ENCODE measurements at places on chromosomes 5 and 9. TPM values are rescaled to one million over a fixed set of nuclear protein-coding genes. Genes with fewer than 3 reads are reported as not detected.

Gene CDH9
- total RNA-seq, result not detected

Gene FCN2
- total RNA-seq, result not detected

Gene LAMC3
- 5.1 TPM for total RNA-seq

Gene PAIP2
- 78.3 TPM for total RNA-seq

DNA sequence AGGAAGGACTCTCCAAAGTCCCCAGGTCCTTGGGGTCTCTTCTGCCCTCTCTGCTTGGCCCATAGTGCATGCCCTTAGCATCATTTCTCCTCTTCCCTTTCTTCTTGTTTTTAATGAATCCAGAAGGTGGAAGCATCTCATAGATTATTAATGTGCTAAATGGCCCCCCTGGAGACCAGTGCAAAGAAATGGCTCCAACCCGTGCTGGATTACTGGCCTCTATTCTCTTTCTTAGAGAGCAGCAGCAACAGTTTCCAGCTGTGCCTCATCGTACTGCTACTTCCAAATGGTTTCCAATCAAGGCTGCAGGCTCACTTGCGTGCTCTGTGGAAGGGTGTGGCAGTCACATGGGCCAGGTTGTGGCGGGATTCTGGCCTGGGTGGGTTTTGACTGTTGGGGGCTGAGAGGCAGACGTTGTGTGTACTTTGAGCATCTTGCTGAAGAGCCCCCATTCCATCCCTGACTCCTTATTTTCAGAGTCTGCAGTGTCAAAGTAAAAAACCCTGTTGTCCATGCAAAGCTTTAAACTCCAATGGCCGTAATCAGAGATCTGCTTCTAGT lies 139.7 kb downstream of the GABBR2 start:
- DNase-seq, result no peak

- peak; percentile 4 for DNase-seq
These were observed 798 bp downstream of the PITX1 start for GRCh38 chr5:135032999-135033861.

DNA sequence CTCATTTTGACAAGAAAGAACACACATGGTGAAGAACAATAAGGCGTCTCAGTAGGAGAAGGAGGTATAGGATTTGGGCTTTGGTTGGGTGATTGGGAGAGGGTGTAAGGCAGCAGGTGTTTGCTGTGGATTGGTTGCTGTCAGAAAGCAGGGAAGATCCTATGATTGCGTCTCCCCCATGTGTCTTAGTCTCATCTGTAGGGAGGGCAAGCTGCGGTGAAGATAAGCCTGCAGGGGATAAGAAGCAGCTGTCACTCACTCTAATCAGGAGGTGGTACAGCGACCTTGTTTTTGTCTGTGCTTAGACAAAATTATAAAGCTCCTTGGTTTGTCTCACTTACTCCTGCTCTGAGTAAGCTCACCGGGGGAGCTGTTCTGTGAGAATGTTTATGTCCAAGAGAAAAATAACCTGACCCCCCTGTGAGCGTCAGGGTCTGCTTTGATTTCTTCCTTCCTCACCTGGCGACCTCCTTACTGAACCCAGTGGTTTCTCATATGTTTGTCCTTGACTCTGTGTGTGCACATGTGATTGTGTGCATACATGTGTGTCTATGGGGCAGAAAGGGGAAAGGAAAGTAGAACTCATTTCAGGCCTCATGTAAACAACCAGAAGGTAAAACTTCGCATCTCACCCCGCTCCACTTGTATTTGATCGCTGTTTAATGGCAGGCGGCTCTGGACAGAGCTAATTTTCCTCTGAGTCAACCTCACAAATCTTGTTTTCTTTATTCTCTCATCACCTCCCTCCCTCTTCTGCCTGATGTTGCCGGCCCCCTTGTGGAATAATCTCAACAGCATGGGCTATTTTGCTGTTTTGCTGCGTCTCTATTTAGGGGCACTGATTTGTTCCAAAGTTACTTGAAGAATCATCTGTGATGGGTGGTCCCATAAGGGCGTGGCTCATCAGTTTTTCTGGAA lies 105.6 kb downstream of the TENT4A start:
- DNase-seq, result no peak

GRCh38 chr9:122991370-122991830 lies 42.1 kb upstream of the GPR21 start:
- DNase-seq, result peak; percentile 83

- DNase-seq, result no peak
These were observed 17.3 kb downstream of the NEURL1B start for GRCh38 chr5:172658391-172658790.

- peak; percentile 60 for DNase-seq
These were observed 28.7 kb downstream of the ENHO start for GRCh38 chr9:34493972-34494535.

DNA sequence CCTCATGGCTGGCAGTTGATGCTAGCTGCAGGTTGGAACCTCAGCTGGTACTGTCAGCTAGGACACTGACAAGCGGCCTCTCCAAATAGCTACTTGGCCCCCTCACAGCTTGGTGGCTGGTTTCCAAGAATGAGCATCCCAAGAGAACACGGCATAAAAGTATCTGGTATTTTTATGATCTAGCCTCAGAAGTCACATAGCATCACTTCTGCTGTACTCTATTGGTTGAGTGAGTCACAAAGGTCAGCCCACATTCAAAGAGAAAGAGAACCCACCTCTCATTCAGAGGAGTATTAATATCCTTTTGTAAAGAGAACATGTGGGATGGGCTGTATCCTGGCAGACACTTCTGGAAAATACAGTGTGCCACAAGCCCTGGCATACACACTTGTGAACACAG lies 6.0 kb upstream of the SIL1 start:
- DNase-seq, result no peak

DNA sequence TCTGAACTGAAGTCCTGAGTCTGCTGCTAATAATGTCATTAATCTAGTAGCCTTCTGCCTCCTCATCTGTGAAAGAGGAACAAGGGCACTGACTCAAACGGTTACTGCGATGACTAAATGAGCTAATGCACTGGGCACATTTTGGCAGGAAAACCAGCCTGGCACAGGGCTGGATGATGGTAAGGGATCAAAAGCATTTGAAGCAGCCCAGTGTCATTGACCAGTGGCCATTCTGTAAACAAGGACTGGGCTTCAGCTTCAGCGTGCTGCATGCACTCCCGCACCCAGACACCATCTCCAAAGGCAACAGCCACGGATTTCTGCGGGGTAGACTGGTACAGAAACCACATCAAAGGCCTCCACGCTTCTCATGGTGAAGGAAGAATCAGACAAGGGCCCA lies 8.0 kb downstream of the GCNT4 start:
- DNase-seq, result no peak

DNA sequence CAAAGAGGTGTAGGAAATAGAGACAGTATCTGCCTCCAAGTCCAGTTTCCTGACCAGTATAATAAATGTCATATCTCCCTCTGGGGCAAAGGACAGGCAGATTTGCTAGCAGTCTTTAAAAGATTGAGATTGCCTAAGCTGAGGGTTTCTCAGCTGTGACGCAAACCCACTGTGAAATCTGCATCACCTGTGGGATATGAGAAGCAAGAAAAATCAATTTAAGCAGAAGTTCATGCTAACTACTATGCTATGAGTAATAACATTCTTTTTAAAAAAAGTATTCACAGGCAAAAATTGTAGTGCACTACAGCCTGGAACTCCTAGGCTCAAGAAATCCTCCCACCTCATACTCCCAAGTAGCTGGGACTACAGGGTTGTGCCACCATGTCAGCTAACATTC lies 168.1 kb upstream of the POC5 start:
- no peak for DNase-seq

- peak; percentile 63 for DNase-seq
These were observed 41.3 kb downstream of the UGCG start for GRCh38 chr9:111937781-111938426.

GRCh38 chr9:128078504-128079434 lies 10.7 kb downstream of the SLC25A25 start:
- DNase-seq, result peak; percentile 40

Measured in dermis microvascular lymphatic vessel endothelial cell (primary cell).